Hematopoietic multipotent progenitor cell treated with erythropoietin and hydrocortisone succinate and interleukin-3 and kit ligand, for 4 days (in vitro differentiated cells): ENCODE measurements at places on chromosomes 13 and 19.
A peak's percentile ranks its signal among the peaks of the same experiment; 100 is the strongest.

GRCh38 chr19:13932911-13933393 is 5.3 kb downstream of the PODNL1 start:
- no peak for DNase-seq

DNA sequence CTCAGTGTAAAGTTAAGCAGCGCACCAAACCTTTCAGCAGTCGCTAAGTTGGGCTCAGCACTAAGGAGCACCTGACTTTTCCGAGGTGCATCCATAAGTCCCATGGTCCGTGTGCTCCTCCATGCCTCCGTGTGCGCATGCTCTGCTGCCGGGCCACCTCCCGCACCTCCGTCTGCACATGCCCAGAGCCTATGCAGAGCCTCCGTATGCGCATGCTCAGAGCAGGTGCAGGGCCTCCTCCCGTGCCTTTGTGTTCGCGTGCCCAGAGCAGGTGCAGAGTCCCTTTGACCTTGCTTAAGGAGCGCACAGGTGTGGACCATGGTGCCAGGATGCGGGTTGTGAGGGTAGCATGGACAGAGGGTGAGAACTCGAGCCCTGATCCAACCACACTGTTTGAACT is 46.0 kb downstream of the ATP11A start:
- DNase-seq: no peak

GRCh38 chr13:77298426-77298825 is 28.5 kb downstream of the MYCBP2 start:
- peak; percentile 64 for DNase-seq

DNA sequence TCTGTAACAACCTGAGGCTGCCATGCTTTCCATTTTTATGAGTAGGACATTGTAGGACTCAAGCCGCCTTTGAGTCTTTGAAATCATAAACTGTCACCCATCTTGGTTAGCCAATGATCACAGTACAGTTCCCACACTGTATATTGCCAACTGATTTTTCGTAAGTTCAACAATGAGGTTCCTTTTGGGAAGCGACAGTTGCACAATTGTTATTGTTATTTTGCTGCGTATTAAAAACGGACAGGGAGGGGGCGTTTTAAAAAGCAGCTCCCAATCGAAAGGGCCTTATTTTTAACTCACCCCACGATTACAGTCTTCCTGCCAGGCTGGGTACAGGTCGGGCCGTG is 601 bp downstream of the SLC46A3 start:
- no peak for DNase-seq

DNA sequence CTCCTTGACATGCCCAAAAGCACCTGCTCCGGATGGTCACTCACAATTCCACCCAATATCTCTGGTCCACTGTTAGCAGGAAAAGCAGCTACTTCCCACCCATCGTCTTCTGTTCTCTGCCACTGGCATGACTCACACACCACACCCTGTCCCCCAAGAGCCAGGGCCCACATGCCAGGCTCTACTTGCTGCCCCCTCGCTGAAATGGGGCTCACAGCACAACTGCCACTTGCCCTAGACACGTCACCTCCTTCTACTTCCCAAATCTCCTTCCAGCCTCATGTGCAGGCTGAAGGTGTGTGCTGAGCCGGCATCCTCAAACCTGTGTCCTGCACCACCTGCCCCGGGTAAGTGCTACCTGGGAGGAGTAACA is 65.0 kb downstream of the TBC1D4 start:
- peak; percentile 34 for DNase-seq

DNA sequence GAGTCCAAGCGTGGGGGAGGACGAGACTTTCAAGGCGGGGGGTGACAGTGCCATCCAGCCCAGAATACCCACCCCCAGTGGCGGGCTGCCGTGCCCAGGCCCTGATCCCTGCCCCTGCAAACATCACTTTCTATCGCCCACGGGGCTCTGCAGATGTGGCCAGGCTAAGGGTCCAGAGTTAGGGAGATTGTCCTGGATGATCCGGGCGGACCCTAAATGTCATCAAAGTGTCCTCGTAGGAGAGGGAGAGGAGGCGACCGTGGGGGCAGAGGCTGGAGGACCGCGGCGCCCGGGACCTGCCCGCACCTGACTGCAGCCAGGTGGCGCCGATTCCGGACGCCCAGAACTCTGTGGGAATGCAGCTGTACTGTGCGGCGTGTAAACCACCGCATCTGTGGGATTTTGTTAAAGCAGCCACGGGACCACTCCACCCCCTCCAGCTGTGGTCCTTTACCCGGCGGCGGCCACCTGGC is 32.4 kb downstream of the GJA3 start:
- no peak for DNase-seq

DNA sequence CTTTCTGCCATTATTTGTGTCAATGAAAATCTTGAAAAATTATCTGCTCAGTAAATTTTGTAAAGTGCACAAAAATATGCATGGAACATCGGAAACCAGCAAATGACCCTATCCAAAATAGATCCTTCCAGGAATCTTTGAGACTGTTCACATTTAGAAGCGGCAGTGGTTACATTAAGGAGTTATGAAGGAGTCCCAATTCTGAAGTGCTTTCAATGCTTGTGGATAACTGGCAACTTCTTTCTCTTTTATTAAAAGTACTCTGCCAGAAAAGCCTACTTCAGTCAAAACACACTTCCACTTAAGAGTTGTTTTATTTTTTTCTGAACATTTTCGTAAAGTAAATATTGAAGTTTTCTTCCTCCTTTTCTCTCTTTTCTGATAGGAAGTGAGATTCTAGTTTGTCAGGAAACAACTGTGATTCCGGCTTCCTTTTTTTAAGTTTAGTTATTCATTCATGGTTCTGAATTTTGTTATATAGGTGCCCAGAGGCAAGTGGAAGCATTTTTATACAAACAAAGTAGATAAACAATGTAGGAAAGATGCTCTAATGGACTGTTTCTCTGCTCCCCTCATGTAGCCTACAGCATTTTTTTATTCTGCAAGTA is 83.5 kb downstream of the PCDH9 start:
- no peak for DNase-seq

DNA sequence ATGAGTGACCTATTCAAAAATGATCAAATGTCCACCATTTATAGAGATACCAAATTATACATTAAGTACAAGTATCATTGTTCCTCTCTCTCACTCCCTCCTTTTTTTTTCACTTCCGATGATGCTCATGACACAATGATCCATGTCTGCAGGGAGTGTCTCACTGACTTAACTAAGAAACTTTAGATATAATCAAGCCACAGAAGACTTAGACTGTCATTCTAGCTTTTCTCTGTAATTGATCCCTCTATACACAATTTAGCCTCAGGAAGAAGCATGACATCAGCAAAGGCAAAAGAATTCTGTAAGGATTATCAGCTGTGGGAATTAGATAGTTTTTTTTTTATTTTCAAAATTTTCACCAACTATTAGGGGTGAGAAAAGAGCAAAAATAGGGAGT is 734.9 kb upstream of the PCDH9 start:
- no peak for DNase-seq

DNA sequence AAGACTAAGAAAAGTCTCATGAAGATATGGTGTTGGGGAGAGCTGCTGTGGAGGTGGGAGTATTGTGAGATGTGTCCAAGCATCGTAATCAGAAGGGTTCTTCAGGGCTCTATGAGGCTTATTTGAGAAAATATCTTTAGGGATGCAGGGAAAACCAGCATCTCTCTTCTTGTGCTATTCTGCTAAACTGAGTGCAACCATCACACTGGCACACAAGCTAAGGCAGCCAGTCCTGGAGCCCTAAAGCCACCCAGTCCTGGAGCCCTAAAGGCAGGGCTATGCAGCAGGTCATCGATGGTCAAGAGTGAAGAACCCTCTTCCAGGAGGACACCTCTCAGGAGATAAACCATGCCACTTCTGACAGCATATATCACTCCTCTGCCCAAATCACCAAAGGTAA is 445.2 kb upstream of the MIR17HG start:
- DNase-seq: no peak

DNA sequence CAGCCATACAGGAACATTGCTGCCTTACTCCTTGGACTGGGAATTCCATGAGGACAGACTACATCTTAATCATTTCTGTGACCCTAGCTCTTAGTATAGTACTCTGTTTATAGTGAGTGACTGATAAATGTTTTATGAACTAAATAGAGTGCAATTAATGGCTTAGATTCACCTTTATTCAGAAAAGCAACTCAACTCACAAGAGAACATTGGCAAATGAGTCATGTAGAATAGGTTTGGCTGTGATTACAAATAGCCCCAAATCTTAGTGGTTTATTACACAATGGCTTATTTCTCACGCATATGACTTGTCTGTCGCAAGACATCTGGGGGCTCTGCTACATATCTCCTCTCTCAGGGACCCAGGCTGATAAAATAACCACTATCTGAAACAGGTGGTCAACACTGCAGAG is 121.6 kb upstream of the KL start:
- DNase-seq: peak; percentile 87

- DNase-seq: no peak
Observed at GRCh38 chr19:27868007-27868406, 1344.9 kb downstream of the UQCRFS1 start.

- DNase-seq: peak; percentile 64
Observed at GRCh38 chr19:43784241-43784980, 3.6 kb upstream of the KCNN4 start.

- no peak for DNase-seq
Observed at GRCh38 chr13:100724568-100724967, 50.0 kb upstream of the TMTC4 start.

DNA sequence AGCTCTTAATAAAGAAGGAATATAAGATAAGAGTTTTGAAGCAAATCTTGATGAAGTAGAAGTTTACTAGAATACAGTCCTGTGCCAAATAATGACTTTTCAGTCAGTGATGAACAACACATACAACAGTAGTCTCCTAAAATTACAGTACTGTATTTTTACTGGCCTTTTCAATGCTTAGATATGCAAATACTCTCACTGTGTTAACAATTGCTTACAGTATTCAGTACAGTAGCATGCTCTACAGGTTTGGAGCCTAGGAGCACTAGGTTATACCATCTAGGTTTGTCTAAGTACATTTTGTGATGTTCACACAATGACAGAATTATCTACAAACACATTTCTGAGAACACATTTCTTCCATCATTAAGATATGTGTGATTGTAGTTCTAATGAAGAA is 316.7 kb upstream of the KLHL1 start:
- DNase-seq: no peak

GRCh38 chr13:30715837-30716236 is 19.5 kb upstream of the ALOX5AP start:
- DNase-seq: no peak

GRCh38 chr19:8811315-8812172 is 20.6 kb downstream of the ZNF558 start:
- peak; percentile 10 for DNase-seq

DNA sequence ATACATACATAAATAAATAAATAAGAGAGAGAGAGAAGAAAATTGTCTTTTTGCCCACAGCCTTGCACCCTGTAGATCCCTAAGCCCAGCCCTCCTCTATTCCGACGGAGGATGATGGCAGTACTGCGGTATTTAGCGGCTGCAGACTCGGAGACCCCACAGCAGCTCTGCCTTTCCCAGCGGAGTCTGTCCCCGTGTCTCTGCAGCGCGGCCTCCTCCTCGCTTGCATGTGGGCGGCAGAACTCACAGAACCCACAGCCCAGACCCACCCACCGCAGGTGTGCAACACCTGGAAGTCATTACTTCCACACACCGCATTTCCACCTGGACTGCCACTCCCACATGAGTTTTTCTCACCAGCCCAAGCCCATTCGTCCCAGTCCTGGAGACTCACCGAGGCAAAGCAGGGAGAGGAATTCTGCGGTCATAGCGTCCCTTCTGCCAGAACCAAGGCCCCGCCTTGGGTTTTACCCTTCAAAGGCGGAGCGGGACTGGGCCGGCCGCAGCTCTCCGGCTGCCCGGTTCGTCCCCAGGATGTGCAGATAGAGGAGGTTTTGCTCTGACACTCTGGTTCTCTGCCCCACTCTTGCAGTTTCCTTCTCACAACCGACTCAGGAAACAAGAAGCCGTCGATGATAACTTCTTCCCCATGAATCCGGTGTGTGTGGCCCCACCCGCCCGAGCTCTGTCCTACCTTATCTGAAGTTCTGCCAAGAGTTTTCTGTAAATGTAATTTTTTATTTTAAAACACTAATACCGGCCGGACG is at the start of gene VSTM1:
TSS of gene VSTM1 (minus strand) at position 548 of the 767 bp plus-strand sequence. CDS start at position 428, 120 bp downstream.
- DNase-seq: peak; percentile 10

DNA sequence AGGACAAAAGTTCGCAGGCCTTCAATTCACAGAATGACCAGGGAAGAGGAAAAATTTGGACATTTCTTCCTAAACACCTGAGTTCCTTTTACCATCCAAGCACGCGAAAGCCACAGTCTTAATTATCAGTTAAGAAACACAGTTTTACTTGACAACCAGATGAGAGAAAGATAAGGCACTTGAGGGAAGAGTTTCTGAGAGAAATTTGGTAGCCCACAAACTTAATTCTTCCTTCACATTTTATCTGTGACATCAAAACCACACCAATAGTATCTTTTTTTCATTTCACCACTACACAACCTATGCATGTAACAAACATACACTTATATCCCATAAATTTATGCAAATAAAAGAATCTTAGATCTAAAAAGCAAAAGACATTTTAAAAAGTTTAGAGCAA is 326.6 kb downstream of the MZT1 start:
- DNase-seq: peak; percentile 56

GRCh38 chr13:98581971-98582702 is 5.2 kb upstream of the STK24 start:
- no peak for DNase-seq

DNA sequence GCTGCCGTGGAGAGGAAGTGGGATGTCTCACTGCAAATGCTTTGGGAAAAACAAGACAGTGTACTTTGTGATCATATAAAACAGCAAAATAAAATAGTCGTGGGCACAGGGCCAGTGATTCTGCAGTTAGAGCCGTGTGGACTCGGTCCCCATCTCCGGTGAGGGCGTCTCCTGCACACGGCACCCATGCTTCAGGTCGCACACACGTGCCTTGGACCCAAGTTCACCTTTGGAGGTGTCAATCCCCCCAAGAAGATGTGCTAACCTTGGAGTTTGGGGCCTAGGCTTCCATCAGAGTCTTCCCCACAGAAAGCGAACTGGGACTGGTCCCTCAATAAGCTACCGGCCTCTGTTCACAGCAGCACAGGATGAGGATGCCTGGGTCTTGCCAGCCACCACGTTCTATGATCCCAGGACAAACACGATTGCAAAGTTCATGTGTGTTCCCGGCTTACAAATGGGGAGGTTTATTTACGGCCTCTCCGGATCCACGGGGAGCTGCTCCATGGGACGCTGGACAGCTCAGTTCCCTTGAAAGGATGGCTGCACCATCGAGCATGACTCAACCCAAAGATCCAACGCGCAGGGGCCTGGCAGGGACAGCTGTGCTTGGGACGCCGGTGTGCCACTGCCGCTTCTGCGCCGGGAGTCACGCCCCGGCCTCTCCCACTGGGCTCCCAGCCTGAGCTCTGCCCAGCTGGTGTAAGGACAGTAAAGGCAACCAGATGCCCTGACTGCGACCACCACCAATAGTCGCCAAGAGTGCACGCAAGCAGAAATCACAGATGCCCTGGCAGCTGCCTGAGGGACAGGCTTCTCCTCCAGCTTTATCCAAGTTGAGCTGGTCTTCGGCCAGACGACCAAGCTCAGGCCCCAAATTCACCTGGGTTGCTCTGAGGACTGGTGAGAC is 8.6 kb downstream of the GAS6 start:
- DNase-seq: no peak

DNA sequence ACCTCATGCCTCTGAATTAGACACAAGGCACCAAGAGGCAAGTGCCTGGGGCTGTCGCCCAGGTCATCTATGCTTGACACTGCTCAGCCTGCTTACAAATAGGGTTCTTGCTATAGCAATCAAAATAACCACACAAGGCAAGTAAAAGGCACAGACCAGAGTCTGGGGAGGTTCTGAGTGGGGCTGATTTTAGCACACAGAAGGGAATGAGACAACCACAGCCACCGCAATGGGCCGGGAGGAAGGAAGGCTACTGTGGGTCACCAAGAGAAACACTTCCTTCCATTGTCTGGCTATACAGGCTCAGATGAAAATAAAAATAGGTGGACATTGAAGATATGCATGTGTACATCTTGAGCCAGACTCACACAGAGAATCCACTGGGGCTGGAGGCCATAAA is 159.1 kb downstream of the DLEU7 start:
- DNase-seq: peak; percentile 70
